Activated naive CD4-positive, alpha-beta T cell treated with anti-CD3 and anti-CD28 coated beads for 36 hours (primary cell): ENCODE measurements at places on chromosomes 6 and 20. TPM values are rescaled to one million over a fixed set of nuclear protein-coding genes. Genes with fewer than 3 reads are reported as not detected.

- DNase-seq = no peak
- H3K27me3 ChIP-seq = no peaks in the 10 kb centered on the region
- no peak overlapping the region for H3K27ac ChIP-seq
- no peak overlapping the region for H3K4me3 ChIP-seq
- H3K4me1 ChIP-seq = peaks cover 94% of the 10 kb centered on the region
These were observed 11.7 kb downstream of the JARID2 start for GRCh38 chr6:15257357-15258132.

GRCh38 chr6:88989215-88989614, 25.8 kb upstream of the RNGTT start:
- DNase-seq = no peak
- no peak overlapping the region for H3K4me3 ChIP-seq
- no peaks in the 10 kb centered on the region for H3K27me3 ChIP-seq

GRCh38 chr6:129583866-129584265, 126.1 kb downstream of the ARHGAP18 start:
- no peaks in the 10 kb centered on the region for H3K4me1 ChIP-seq
- H3K36me3 ChIP-seq = no peaks in the 10 kb centered on the region
- no peaks in the 10 kb centered on the region for H3K27me3 ChIP-seq
- H3K4me3 ChIP-seq = no peak overlapping the region
- no peak overlapping the region for H3K27ac ChIP-seq
- no peak for DNase-seq

DNA sequence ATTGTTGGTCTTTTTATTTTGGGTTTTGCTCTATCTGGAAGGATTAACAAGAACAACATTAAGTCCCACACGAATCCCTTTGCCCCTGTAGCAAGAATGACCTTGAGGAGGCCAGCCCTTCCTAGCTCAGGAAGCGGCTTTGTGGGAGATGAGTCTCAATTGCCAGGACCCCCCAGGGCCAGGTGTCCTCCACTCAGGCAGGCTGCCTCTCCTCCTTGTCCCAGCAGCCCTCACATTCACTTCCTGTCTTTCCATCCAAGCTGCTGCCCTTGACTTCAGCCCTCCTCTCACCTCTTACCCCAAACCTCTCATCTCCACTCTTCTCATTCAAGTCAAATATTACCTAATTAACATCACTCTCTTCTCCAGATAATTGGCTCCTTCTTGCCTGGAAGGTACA, 22.6 kb upstream of the SYNDIG1 start:
- DNase-seq = no peak
- no peak overlapping the region for H3K27ac ChIP-seq
- H3K4me1 ChIP-seq = peaks cover 2% of the 10 kb centered on the region

ABHD16B gene
- total RNA-seq = not detected

DNA sequence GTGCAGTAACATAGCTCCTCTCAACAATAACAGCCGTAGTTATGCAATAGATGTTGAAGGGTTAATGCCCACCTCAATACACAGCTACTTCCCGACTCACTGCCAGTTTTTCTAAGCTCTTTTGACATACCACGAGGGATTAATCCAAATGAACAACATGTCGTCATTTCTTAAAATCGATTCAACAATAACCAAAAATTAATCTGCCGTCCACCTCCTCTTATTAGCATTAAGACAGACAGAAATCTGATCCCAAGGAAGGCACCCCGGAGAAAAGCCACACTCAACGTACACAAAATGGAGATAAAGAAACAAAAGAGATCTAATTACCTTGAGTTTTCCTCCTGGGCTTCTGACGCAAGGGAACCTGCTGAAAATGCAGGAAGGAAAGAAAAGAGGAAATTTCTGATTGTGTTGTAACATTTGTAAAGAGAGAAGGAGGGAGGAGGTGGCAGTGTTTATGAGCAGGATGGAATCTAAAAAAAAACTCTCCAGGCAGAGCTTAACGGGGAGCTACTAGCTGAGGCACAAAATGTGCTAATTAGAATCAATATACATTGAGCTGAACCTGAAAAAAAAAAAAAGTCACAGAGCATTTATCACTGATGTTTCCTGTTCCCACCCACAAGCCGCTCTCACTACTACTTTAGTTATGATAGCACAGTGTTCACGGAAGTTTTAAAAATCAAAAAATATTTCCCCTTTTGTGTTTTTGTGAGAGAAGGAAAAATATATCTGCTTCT, 109.3 kb downstream of the IPCEF1 start:
- H3K27me3 ChIP-seq = no peaks in the 10 kb centered on the region
- H3K4me3 ChIP-seq = peak overlapping the region; percentile 87
- peak overlapping the region; percentile 98 for H3K27ac ChIP-seq
- H3K36me3 ChIP-seq = peaks cover 26% of the 10 kb centered on the region
- peak; percentile 69 for DNase-seq

GDAP1L1 gene
- total RNA-seq = 0.27 TPM

GRCh38 chr6:137495703-137496336, 1.6 kb upstream of the OLIG3 start:
- no peak overlapping the region for H3K27ac ChIP-seq
- H3K27me3 ChIP-seq = peaks cover 80% of the 10 kb centered on the region
- H3K4me3 ChIP-seq = peak overlapping the region; percentile 6
- DNase-seq = no peak
- H3K36me3 ChIP-seq = no peaks in the 10 kb centered on the region
- H3K4me1 ChIP-seq = peaks cover 61% of the 10 kb centered on the region

GRCh38 chr20:10059006-10059405, 24.2 kb downstream of the ANKEF1 start:
- H3K27ac ChIP-seq = no peak overlapping the region
- peaks cover 4% of the 10 kb centered on the region for H3K27me3 ChIP-seq
- H3K4me3 ChIP-seq = no peak overlapping the region

- peaks cover 38% of the 10 kb centered on the region for H3K4me1 ChIP-seq
- peaks cover 42% of the 10 kb centered on the region for H3K36me3 ChIP-seq
These were observed 78.2 kb downstream of the TSHZ2 start for GRCh38 chr20:53050338-53050737.

- H3K27ac ChIP-seq = no peak overlapping the region
- no peaks in the 10 kb centered on the region for H3K27me3 ChIP-seq
- peaks cover 12% of the 10 kb centered on the region for H3K4me1 ChIP-seq
- H3K36me3 ChIP-seq = no peaks in the 10 kb centered on the region
- no peak for DNase-seq
- H3K4me3 ChIP-seq = no peak overlapping the region
These were observed 30.3 kb upstream of the GCM1 start for GRCh38 chr6:53178837-53179432.

ETV7 gene
- 0.67 TPM for total RNA-seq

SPATA25 gene
- 0.52 TPM for total RNA-seq

SEL1L2 gene
- total RNA-seq = not detected

ENPP1 gene
- 0.19 TPM for total RNA-seq

GPLD1 gene
- 0.74 TPM for total RNA-seq

ESR1 gene
- 0.52 TPM for total RNA-seq

METTL24 gene
- not detected for total RNA-seq

ARMH2 gene
- total RNA-seq = not detected

MLN gene
- total RNA-seq = not detected

DNA sequence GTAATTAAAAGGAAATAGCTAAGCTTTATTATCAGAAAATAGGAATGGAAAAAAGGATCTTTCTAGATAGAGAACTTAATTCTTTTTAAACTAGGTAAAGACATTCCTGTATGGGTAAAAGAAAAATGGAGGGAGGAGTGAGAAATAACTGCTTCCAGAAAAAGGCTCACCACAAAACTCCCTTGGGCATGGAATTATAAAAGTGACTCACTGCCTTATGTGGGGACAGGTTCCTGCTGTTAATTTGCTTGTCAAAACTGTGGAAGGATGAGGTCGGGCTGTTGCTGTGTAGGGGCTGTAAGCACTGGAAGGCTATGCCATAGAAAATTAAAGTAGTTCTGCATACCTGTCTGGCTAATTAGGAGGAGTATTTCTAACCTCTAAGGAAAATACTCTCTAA, 158.7 kb downstream of the UBE3D start:
- H3K4me1 ChIP-seq = no peaks in the 10 kb centered on the region
- peaks cover 4% of the 10 kb centered on the region for H3K36me3 ChIP-seq
- no peak overlapping the region for H3K4me3 ChIP-seq
- H3K27me3 ChIP-seq = no peaks in the 10 kb centered on the region
- H3K27ac ChIP-seq = no peak overlapping the region

DNA sequence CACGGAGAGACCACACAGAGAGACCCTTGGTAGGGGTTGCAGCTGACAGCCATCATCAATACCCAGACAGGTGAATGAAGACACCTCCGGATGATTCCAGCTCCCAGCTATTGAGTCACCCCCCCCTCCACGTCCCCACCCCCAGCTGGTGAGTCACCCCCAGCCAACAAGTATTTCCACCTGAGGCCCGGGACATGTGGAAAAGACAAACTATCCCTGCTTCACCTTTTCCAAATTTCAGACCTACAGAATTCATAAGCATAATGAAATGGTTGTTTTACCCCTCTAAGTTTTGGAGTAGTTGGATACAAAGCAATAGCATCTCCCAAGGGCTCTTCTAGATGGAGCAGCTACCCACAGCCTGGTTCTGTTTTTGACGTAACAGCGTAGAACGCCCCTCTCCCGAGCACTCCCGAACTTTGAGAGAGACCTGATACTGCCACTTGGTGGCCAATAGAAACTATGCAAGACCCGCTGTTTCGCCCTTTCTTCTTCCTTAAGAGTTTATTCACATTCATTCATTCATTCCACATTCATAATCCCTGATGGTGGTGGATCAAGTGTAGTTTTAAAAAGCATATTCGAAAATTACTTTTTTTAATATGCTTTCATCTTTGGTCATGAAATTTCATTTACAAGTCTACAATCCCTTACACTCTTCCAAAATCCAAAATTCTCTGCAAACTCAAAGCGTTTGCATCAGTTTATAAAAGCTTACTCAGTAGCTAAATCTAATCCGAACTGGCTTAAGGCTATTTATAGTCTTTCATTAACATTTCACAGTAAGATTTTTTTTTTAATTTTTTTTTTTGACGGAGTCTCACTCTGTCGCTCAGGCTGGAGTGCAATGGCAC, 15.1 kb upstream of the PPP1R16B start:
- no peaks in the 10 kb centered on the region for H3K27me3 ChIP-seq
- peaks cover 7% of the 10 kb centered on the region for H3K4me1 ChIP-seq
- H3K27ac ChIP-seq = no peak overlapping the region
- H3K4me3 ChIP-seq = no peak overlapping the region

DNA sequence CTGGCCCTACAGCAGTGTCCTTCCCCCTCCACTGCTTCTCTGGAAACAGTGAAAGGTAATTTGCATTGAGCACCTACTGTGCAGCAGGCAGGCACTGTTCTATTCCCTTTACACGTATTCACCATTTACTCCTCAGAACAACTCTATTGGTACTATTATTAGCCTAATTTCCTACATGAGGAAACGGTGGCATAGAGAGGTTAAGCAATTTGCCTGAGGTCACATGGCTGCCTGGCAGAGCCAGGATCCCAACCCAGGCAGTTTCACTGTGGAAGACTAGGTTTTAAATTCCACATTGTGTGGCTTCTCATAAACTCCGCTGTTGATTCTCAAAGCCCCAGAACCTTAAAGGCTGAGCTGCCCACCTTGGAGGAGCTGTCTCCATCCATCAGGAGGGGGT, 72.7 kb downstream of the CLIC5 start:
- no peak overlapping the region for H3K4me3 ChIP-seq
- H3K27me3 ChIP-seq = no peaks in the 10 kb centered on the region
- no peaks in the 10 kb centered on the region for H3K36me3 ChIP-seq
- no peaks in the 10 kb centered on the region for H3K4me1 ChIP-seq
- no peak overlapping the region for H3K27ac ChIP-seq
- no peak for DNase-seq

CALHM4 gene
- total RNA-seq = not detected

- no peaks in the 10 kb centered on the region for H3K27me3 ChIP-seq
- peaks cover 2% of the 10 kb centered on the region for H3K36me3 ChIP-seq
- H3K4me1 ChIP-seq = no peaks in the 10 kb centered on the region
- no peak for DNase-seq
These were observed 90.2 kb downstream of the ANKS1A start for GRCh38 chr6:34979218-34979617.

GRCh38 chr6:89079511-89080234, 878 bp upstream of the PNRC1 start:
- DNase-seq = peak; percentile 65
- H3K4me1 ChIP-seq = peaks cover 20% of the 10 kb centered on the region
- no peaks in the 10 kb centered on the region for H3K27me3 ChIP-seq
- H3K27ac ChIP-seq = peak overlapping the region; percentile 99
- peaks cover 26% of the 10 kb centered on the region for H3K36me3 ChIP-seq
- H3K4me3 ChIP-seq = peak overlapping the region; percentile 93

- H3K4me3 ChIP-seq = peak within 1 kb of the TSS; percentile 80
- no peaks in the 10 kb centered on the region for H3K27me3 ChIP-seq
- H3K36me3 ChIP-seq = peaks cover 5% of the 10 kb centered on the region
- peaks cover 38% of the 10 kb centered on the region for H3K4me1 ChIP-seq
These were observed at the start of gene SDC4 for GRCh38 chr20:45347936-45348778. Gene SDC4 (minus strand): TSS chr20:45348424. CDS start chr20:45348384, 40 bp downstream.

GRCh38 chr6:157069585-157069984, 253.7 kb downstream of the TMEM242 start:
- no peak for DNase-seq
- H3K27me3 ChIP-seq = no peaks in the 10 kb centered on the region
- peaks cover 39% of the 10 kb centered on the region for H3K4me1 ChIP-seq
- no peak overlapping the region for H3K4me3 ChIP-seq

TOMM6 gene
- 299 TPM for total RNA-seq

DNA sequence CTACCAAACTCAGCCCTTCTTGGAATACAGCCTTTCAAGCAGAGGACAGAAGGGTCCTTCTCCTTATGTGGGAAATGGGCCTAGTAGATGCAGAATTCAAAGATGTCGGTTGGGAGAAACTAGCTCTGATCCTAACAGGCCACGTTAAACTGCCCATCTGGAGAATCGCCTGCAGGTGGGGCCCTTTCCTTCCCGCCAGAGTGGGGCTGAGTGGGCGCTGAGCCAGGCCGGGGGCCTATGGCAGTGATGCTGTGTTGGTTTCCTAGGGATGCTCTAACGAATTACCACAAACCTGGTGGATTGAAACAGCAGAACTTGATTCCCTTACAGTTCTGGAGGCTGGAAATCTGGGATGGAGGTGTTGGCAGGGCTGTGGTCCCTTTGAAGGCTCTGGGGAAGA, 9.1 kb downstream of the MAPK13 start:
- no peaks in the 10 kb centered on the region for H3K27me3 ChIP-seq
- no peak overlapping the region for H3K4me3 ChIP-seq
- H3K27ac ChIP-seq = peak overlapping the region; percentile 50
- no peak for DNase-seq
- H3K36me3 ChIP-seq = peaks cover 36% of the 10 kb centered on the region
- H3K4me1 ChIP-seq = peaks cover 25% of the 10 kb centered on the region

DNA sequence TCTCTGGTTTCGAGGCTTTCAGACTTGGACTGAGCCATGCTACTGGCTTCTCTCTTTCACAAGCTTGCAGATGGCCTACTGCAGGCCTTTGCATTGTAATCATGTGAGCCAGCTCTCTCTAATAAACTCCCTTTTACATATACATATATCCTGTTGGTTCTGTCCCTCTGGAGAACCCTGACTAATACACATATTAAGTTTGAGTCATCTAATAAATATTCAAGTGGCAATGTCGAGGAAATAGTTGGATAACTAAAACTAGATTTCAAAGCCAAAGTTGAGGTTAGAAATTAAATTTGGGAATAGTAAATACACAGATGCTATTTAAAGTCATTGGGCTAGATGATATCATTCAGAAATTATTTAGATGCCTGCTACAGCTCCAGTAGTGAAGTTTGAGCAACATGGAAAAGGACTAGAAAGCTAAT, 1343.4 kb downstream of the GRIK2 start:
- no peaks in the 10 kb centered on the region for H3K27me3 ChIP-seq
- H3K36me3 ChIP-seq = no peaks in the 10 kb centered on the region
- H3K4me1 ChIP-seq = no peaks in the 10 kb centered on the region
